ENCODE measurements at places on chromosomes 13 and 19.
A peak's percentile ranks its signal among the peaks of the same experiment; 100 is the strongest.

GRCh38 chr19:33376941-33377557 lies 3.5 kb downstream of the CEBPG start:
- no peak for DNase-seq

- DNase-seq: no peak
Observed at GRCh38 chr13:90830782-90831181, 516.7 kb upstream of the MIR17HG start.

- no peak for DNase-seq
Observed at GRCh38 chr19:2251106-2252054, 2.3 kb downstream of the AMH start.

- DNase-seq: no peak
Observed at GRCh38 chr19:11005521-11005920, 44.7 kb downstream of the SMARCA4 start.

- no peak for DNase-seq
Observed at GRCh38 chr19:33124207-33125098, 7.5 kb upstream of the WDR88 start.

- no peak for DNase-seq
Observed at GRCh38 chr19:18510216-18510615, 11.7 kb downstream of the ELL start.

- no peak for DNase-seq
Observed at GRCh38 chr19:38209152-38209551, 14.9 kb downstream of the DPF1 start.

- DNase-seq: no peak
Observed at GRCh38 chr13:96746886-96747285, 247.4 kb downstream of the OXGR1 start.

- no peak for DNase-seq
Observed at GRCh38 chr13:31814536-31814935, 75.2 kb downstream of the RXFP2 start.

DNA sequence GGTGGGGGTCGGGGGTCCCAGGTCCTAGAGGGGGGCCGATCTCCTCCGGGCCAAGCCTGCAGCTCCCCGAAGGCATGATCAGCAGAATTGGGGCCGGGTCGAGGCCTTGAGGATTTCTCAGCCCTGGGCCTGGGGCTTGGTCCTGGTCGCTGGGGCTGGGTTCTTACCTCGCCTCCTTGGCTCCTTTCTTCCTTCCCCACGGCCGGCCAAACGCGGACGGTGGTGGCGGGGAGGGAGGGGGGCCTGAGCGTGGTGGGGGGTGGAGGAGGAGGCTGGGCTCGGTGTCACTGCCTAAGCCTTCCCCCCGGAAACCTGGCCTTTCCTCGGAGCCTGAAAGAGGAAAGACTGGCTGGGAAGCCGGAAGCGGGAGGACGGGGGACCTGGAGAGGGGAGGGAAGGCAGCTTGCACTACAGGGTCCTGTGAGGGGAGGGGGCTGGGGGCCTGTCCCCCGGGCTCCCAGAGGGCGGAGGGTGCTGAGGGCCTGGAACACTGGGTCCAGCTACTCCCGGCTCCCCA lies at the start of gene ZNF579:
TSS of gene ZNF579 (minus strand) at position 221 of the 517 bp plus-strand sequence. CDS start 1,209 bp downstream, outside the sequence.
- DNase-seq: peak; percentile 88

DNA sequence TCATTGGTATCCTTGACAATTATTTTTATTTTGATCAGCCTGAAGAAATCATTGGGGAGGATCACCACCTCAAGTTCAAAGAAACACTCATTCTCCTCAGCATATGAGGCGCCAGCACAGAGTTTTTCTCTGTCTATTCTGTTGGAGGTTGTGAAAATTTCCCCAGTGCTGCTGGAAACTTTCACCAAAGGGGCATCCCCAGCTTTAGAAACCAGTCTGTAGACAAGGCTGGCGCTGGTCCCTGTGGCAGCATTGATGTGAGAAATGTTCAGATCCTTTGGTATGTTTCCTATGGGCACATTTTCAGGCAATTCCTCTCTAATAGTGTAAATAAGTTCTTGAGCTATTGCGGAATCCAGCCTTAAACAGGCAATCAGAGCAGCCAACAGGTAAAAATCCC lies 2.1 kb downstream of the PCDH9 start:
- DNase-seq: no peak

DNA sequence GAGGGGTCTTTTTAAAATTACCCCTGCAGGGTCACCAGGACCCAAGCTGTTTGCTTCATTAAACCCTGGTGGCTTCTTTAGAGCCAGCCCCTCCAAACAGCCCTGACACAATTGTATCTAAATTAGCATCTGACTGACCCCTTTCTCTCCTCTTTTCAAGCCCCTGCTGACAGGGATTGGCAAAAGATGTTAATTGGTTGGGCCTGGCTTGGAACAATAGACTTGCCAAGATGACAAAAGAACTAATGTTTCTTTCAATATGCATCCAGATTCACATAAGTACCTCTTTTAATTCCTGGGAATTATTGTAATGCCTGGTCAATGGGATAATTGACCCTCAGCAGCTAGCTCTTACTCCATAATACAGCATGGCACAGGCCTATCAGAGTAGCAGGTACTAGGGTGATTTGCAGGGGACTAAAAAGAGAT lies 140.8 kb downstream of the SHISA2 start:
- DNase-seq: no peak

- DNase-seq: no peak
Observed at GRCh38 chr13:93786846-93787489, 560.4 kb downstream of the GPC6 start.

- no peak for DNase-seq
Observed at GRCh38 chr19:16521715-16522289, 20.4 kb downstream of the CHERP start.

DNA sequence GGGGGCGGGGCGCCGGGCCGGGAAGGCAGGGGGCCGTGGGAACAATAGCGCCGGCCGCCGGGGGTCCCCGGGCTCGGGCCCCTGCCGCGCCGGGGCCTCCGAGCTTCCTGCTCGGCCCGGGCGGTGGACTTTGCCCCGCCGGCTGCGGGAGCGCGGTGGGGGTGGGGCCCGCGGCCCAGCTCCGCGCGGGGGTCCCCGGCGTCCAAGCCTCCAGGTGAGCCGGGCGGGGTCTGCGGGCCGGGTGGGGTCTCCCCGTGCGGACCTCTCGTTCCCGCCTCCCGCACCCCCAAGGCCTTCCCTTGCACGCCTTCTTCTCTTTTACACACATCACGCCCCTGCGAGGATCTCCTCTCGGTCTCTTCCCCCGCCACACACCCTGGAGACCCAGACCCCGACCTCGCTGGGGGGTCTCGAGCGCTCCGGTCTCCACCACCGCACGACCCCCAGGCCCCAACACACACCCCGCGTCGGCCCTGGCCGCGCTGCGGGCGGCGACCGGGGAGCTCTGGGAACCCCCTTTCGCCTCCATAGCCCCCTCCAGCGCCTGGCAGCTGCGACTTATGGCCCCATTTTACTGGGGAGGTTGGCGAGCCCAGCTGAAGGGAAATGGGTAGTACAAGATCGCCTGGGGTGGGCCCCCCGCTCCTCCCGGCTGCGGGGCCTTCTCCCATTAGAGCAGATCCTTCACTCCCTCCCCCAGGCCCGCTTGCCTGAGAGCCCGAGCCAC lies 711 bp downstream of the CAMSAP3 start:
- no peak for DNase-seq

DNA sequence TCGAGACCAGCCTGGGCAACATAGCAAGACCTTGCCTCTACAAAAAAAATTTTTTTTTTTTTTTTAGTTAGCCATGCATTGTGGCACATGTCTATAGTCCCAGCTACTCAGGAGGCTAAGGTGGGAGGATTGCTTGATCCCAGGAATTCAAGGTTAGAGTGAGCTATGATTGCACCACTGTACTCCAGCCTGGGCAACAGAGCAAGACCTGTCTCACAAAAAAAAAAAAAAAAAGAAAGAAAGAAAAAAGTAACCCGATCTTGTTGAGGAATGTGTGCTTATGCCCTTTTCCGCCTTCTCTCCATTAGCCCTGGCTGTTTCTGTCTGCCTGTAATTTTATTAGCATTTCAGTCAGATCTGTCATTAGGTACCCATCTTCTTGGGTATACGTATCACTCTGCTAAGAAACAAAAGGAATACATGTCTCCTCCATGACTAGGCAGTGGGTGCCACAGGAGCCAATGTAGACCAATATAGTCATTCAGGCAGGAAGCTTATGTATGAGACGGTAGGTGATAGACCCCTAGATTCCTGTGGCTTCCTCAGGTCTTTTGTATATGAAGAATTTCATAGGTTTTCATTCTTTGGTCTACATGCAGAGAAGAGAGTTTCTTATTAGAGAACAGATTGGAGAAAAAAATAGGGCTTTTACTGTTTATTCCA lies 59.6 kb upstream of the NPAS1 start:
- DNase-seq: no peak

GRCh38 chr13:30735025-30735871 lies at the start of gene ALOX5AP:
TSS of gene ALOX5AP (plus strand) at chr13:30735543. CDS start at chr13:30735606, 63 bp downstream.
- DNase-seq: no peak

DNA sequence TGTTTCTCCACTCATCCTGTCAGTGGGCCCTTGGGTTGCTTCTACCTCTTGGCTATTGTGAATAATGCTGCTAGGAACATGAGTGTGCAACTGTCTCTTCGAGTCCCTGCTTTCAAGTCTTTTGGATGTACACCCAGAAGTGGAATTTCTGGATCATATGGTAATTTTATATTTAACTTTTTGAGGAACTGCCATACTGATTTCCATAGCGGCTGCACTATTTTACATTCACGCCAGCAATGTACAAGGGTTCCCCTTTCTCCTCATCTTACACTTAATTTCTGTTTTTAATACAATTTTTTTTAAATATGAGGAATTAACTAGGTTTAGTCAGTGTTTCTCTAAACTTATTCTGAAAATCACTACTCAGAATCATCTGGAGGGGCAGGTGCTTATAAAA lies 24.2 kb upstream of the SLC46A3 start:
- no peak for DNase-seq

- no peak for DNase-seq
Observed at GRCh38 chr19:18735324-18735723, 51.8 kb downstream of the CRTC1 start.

DNA sequence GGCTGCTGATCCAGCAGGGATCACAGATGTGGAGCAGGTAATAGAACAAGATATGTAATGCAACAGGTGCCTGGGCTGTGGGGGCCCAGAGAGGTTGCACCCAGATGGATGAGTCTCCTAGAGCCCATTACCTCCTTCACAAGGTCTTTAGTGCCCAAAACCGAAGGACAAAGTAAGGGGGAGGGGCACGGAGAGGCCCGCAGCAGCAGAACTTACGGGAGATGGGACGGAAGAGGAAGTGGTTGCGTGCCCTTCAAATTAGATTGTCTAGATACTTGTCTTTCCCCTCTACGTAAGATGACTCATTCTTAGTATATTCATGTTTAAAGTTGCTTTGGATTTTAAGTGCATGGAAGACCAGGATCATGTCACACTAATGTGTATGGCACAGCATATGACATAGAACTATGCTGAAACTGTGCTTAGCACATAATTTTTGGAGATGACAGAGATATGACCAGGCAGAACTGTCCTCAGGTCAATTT lies 5.7 kb upstream of the MRPS31 start:
- DNase-seq: no peak

DNA sequence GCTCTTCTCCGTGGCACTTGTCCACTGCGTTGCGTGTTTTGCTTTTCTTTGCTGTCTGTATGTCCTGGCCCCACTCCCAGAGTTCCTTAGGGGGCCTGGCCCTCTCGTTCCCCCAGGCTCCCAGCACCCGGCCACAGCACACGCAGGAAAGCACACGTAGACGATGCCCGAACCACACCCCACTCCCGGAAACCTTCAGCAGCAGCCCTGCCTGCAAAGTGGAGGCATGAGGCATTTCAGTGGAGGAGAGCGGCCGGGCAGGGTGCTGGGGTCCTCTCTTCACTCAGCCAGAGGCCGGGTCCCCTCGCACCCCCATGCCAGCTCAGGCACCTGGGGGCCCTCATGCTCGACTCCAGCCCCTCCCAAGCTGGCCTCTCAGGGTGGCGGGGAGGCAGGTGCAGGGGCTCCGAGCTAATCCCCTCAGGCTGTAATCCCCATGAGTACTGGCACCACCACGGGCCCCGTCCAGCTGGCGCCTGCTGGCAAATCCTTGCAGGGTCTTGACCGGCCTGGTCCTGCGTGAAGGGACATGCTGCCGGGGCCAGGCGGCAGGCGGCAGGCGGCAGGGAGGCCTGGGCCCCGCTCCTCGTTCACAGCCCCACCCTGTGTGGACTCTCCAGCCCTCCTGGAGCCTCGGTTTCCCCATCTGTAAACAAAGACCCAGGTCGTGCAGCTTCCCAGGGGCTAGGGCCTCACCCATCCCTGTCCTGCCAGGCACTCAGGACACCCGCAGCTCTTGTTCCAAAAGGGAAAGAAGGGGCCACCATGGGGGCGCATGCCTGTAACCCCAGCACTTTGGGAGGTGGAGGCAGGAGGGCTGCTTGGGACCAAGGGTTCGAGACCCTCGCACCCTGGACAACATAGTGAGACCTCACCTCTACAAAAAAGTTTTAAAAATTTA lies 7.0 kb downstream of the PIP5K1C start:
- DNase-seq: no peak

GRCh38 chr19:13095934-13096927 lies 6.4 kb downstream of the LYL1 start:
- DNase-seq: no peak

- DNase-seq: no peak
Observed at GRCh38 chr13:94009701-94010100, 469.8 kb downstream of the DCT start.

DNA sequence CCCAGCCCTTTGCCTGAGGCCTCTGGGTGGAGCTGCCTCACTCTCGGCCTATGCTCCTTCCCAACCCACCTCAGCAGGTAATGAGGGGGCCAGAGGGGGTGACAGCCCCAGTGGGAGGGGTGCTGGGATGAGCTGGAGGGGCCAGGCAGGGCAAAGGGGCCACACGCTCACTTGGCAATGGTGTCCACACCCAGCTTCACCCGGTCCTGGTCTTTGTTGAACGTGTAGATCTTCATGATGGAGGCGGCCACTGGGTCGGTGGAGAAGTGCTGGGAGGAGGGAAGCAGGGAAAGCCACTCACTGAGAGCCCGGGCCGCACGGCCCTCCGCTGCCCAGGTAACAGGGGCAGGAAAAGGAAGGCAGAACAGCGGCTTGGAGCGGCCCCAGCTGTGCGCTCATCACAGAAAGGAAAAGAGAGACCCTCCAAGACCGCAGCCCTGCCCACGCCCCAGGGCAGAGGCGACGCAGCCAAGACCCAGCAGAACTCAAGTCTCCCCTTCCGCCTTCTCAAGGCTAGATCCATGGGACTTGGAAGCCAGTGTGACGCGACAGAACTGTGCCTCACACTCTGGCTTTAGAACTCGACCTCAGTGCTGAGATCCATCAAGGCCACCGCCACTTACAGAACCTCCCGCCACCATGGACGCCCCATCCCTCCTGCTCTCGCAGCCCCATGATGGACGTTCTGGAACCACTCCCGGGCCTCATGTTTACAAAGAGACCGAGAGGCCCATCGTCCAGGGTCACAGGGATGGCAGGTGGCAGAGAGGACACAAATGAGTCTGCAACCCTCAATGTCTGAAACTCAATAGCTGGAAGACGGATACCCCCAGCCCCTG lies 9.2 kb downstream of the UBXN6 start:
- DNase-seq: no peak

DNA sequence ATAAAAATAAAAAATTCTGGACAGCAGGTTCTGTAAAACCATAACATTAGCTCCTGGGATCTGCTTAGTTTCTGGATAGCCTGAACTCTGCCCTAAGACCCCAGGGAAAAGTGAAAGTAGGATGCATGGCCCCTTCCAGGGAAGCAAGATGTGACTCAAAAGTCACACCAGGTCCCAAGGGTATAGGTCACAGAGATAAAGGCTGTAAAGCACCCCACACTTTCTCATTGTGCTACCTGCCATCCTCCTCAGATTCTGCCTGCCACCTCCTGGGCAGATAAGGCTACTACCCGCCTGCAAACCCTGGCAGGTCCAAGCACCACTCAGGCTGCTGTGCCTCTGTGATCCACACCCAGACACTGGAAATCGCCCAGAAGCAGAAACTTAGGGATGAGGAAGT lies 20.6 kb downstream of the FFAR2 start:
- DNase-seq: no peak

Measured in anterior cingulate cortex (tissue), 58 donors.